8988T (cell line): ENCODE measurements at places on chromosomes 1 and 21.

DNA sequence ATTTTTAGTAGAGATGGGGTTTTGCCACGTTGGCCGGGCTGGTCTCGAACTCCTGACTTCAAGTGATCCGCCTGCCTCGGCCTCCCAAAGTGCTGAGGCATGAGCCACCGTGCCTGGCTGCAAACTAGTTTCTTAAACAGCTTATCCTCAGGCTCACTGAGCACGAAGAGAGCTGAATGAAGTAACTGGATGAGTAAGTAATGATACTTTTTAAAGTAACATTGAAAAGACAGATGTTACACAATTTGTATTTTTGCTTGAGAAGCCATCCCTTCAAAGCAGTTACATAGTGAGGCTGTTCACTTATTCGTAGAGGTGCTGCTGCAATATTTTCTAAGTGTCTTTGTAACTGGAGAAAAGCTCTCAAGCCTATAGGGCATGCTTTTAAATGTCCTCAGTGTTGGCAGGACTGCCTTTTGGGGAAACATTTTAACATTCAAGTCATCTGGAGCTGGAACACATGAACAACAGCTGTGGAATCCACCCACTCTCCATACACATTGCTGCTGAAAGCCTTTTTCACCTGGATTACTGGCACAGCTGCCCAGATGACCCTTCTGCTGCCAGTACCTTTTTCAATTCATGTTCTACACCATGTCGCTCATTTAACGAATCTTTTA lies 2.7 kb upstream of the YBX1 start:
- DNase-seq, result no peak

DNA sequence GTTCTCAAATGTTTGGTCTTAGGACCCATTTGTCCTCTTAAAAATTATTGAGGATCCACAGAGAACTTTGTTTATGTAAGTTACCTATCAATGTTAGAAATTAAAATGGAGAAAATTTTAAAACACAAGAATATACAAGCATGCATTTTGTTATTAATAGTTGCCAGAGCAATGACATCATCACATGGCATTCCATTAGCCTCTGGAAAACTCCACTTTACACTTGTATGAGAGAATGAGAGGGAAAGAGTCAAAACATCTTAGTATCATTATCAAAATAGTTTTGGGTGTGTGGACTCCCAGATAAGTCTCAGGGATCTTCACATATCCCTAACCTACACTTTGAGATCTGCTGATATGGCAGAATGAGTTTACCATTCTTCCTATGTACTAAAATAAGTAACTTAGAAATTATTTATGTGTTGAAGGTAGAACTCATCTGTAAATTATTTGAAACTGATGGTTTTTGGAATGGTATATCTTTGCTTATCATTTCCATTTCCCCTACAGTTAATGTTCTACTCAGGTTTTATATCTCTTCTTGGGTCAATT lies 48.8 kb downstream of the RNF220 start:
- no peak for DNase-seq

DNA sequence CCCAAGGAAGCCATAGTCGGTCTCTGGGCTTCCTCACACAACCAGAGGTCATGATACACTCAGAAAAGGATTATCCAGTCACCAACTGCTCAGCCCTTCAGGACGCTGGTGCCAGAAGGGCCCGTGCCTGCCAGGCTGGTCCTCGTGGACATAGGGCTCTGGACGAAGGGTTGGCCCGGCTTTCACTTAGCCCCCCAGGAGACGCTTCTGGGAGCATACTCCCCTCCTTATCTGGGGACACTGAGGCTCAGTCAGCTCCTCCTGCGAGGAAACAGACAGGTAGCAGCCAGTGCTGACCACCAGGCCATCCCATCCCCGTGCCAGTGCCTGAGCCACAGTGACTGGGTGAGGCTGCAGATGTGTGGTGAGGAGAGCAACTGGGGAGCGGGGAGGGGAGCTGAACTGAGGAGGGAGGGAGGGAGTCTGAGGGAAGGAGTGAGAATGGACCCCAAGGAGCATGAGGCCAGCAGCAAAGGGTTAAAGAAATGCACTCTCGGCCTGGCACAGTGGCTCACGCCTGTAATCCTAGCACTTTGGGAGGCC lies 17.9 kb upstream of the LAPTM5 start:
- DNase-seq, result no peak

GRCh38 chr1:36831186-36831810 lies 203.0 kb downstream of the GRIK3 start:
- no peak for DNase-seq

DNA sequence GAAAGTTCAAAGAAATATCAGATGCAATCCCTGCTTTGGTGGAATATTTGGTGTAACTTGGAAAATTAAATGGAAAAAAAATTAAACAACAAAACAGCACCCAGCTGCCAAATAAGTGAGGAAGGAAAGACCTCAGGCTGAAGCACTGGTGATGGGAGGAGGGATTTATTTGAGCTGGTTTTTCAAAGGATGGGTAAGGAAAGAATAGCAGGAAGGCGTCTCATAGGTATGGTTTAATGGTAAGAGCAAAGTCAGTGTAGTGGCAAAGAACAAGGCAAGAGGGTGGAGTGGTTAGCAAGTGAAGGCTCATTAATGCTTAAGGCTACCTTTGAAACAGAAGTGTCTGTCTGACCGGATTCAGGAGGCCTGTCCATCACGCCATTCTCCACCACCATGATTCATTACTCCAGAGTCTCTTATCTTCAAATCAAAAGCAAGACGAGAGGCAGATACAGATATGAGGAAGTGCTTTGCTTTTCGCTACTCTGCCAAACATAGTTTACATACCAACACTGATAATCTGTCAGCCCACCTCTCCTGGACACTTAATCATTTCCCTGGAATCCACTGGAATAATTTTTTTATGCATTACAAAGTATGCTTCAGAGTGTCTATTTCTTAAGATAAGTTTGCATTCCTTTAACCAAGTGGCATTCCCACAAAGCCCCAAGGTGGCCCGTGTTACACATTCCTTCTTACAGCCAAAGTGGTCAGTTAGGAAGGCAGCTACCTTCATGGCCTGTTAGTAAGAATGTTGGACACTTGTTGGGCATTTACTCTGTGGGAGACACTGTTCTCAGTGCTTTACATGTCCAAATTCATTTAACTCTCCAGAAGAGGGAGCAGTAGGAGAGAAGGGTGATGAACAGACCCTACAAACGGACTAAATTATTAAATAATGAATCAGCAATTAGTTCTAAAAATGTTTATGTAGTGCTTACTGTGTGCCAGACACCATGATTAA lies 146.6 kb downstream of the ROR1 start:
- no peak for DNase-seq

DNA sequence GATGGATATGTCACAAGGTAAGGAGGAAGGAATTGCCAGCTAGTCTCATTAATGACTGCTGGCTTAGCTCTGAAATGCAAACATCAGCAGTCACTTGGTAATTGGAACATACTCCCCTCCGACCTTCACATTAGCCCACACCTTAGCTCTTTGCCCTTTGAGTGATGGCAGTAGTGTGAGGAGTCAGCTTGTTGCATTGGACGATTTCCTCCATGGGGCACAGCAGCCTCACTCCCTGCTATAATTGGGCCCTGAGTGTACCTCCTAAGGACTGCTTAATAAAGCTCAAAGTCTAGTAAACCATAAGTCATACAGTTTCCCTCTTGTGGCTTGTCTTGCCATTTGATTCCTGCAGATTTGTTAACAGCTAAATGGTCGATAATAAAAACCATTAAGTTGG lies 19.4 kb downstream of the METTL13 start:
- no peak for DNase-seq

GRCh38 chr1:33321178-33321577 lies 280 bp upstream of the A3GALT2 start:
- DNase-seq, result no peak

GRCh38 chr1:53944469-53945182 lies 873 bp downstream of the IFT25 start:
- DNase-seq, result no peak

DNA sequence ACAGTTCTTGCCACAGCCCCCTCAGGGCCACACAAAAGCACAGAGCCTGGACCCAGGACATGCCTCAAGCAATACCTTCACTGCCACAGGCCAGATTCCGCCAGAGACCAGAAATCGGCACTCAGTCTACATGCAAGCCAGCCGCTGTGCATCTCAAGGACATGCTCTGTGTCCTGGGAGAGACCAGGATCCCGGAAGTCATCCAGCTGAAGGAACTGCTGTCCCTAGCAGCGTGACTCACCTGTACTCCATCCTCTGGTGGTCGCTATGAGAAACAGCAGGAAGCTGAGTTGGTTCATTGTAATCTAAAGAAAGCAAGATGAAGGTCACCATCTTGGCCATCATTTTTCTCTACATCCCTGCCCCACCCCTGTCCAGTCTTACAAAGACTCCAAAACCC lies 401 bp downstream of the ITLN1 start:
- DNase-seq, result peak; percentile 27

- DNase-seq, result no peak
Measured at GRCh38 chr1:233252441-233252840, 43.1 kb downstream of the PCNX2 start.

- DNase-seq, result no peak
Measured at GRCh38 chr1:185155600-185156287, 1.0 kb downstream of the TRMT1L start.

DNA sequence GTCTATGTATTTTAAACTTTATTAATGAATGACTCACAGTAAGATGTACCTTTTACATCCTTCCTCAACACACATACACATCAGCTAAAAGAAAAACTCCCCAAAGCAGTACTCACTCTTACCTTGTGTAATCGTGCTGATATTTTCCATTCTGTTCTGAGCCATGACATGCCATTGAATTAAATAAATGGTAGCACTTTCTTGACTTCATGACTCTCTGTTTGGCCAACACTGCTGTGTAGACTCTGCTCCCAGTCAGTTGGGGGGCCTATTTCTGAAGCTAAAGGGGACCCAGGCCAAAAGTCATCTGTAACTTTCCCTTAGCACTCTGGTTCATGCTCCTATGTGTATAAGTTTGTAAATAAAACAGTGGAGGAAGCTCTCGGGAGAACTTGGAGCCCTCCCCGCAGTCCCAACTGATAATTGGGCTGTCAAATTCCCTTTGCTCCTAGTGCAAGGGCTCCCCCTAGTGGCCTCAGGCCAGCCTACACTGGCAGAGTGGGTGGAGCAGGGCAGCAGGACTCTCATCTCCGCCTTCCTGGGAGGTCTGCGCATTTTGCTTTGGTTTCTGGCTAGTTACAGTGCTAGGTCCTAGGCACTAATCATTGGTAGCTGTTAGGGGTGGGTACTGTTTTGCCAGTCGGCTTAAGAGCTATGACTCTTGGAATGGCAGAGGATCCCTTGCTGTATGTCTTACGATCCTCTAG lies 1.7 kb upstream of the FYB2 start:
- DNase-seq, result peak; percentile 51

GRCh38 chr1:170663404-170664092 lies 383 bp upstream of the PRRX1 start:
- DNase-seq, result no peak

DNA sequence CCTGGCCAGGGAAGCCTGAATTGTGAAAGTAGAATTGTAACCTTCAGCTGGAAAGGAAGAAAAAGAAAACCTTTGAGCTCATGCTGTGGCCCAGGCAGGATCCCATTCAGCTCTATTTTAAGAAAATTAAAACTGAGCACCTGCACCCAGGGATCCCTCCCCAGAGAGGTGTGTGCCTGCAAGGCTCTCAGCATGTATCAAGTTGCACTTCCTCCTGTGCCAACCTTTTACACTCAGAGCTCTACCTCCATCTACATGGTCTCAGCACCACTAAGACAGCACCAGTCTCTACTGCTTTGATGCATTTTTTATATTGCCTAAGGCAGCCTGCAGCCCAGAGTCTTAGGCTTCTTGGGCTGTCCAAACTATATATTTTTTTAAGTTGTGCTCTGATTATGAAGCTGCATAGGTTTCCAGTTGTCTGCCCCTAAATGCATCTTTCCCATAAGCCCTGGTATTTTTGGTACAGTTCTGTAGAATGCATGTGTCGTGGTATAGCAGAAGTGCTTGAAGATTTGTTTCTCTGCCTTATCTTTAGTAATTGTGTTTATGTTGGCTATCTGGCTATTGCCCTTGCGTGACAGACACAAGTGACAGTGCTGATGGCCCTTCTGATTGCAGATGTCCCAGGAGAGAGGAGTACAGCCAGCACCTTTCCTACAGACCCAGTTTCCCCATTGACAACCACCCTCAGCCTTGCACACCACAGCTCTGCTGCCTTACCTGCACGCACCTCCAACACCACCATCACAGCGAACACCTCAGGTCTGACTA lies 63.1 kb downstream of the PTPRC start:
- no peak for DNase-seq

DNA sequence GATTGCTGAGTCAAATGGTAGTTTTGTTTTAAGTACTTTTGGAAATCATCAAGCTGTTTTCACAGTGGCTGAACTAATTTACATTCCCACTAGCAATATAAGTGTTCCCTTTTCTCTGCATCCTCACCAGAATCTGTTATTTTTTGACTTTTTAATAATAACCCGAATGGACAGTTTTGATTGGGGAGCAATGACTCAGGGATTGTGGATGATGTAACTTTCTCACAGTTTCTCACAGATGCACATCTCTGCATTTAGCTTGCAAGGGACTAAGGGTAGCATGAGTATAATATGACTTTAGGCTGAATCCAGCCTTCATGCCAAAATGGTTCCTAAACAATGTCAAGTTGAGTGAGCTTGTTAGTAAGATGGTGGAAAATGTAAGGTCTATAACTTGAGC lies 90.2 kb downstream of the C4BPA start:
- no peak for DNase-seq

DNA sequence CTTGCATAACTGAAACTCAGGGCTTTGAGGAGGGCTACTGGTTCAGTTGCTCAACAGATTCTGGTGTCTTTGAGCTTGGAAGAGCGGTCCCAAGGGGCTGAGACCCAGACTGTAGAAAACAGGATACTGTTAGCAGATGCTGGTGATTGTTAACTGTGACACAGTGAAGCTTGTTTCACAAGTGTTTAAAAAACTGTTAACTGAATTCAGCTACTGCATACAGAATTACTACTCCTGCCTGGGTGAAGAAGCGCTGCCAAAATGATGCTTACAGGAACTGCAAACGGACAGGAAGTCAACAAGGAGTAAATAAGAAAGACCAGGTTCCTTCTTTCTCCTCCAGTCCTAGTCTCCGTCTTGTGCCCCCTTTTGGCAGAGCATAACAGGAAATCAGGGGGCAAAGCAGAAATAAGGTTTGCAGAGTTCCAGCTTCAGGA lies 195.3 kb upstream of the USP25 start:
- no peak for DNase-seq
